Left kidney (tissue), 8 donors: ENCODE measurements at places on chromosomes 16 and 17. TPM values are rescaled to one million over a fixed set of nuclear protein-coding genes. Genes with fewer than 3 reads are reported as not detected.

- no peak for DNase-seq
Measured at GRCh38 chr16:31477220-31478216, 5.4 kb upstream of the SLC5A2 start.

GRCh38 chr16:4018391-4018790, 97.9 kb downstream of the ADCY9 start:
- no peak for DNase-seq

GRCh38 chr16:70702624-70703023, 16.8 kb upstream of the MTSS2 start:
- DNase-seq = no peak

- DNase-seq = no peak
Measured at GRCh38 chr17:7803981-7804380, 30.0 kb upstream of the KDM6B start.

DNA sequence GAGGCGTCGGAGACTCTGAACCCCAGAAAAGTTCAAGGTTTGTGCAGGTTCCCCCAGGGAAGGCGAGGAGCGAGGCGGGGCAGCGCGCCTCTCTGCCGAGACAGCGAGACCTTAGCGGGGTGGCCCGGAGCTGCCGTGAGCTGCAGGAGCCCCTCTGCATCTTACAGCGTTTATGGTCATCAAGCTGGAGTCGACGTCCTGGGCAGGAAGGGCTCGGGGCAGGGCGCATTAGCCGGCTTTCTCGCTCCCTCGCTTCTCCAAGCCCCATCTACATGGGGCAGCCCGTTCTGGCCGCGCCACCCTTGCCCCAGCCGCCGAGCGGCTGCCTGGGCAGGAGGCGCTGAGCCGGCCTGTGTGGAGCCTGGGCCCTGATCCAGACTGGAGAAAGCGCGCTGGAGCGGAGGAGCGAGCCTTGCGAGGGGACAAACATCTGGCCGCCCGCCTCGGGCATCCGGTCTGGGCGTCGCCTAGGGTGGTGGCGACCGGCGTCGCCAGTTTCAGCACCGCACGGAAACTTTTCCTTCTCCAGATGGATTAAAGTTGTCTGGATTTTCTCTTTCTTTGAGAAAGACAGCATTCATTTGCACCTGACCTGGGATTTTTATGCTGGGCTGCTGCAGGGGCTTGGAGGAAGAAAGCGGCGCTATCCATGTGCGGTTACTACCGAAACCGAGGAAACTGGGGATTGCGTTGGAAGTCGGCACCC, 750 bp downstream of the TMEM132E start:
- DNase-seq = no peak

DNA sequence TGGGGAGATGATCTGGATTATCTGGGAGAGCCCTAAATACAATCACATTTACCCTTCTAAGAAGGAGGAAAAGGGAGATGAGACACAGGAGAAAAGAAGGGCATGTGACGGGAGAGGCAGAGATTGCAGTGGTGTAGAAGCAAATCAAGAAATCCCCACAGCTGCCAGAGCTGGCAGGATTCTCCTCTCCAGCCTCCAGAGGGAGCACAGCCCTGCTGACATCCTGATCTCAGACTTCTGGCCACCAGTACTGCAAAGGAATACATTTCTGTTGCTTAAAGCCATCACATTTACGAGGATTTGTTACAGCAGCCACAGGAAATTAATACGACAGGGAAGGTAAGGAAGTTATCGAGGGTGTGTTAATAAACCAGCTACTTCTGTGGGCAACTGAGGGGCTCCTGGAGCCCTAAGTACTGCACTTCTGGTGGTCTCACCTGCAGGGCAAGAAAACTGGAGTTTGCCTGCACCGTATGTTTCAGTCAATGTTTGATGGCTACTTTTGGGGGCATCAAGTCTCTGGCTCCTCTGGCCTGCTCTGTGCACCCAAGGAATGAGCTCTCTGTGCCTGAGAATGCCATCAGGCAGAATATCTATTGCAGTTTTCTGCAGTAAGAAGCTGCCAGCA, 22.9 kb upstream of the CDH13 start:
- DNase-seq = peak; percentile 40

DNA sequence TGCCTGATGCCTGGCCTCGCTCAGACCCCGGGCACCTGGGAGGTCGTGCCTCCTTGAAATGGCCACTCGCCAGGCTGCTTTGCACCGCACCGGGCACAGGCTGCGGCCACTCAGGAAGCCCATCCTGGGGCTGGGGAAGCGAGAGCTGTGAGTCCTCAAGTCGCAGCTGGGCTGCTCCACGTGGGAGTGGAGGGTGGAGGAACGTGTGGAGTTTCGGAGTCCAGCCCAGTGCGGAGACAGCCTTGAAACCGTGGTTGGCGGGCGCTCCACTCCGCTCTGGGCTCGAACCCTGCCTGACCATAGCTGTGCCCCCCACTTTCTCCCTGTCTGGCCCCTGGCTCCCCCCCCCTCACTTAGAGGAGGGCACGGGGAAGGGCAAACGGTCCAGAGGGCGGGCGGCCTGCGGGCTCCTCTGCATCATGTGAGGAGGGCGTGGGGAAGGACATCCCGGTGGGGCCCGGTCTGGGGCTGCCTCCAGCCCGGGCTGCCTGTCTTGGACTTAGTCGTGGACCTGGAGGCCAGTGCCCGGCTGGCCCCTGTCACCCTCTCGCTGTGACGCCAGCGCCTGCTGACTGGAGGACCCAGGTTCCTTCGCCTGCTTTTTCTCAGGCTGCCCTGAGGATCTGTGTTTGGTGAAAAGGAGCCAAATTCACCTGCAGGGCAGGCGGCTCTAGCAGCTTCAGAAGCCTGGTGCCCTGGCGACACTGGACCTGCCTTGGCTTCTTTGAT, 2.5 kb downstream of the UBE2I start:
- no peak for DNase-seq

- no peak for DNase-seq
Measured at GRCh38 chr16:46748775-46749705, 896 bp upstream of the MYLK3 start.

GRCh38 chr16:65114527-65114926, 7.3 kb downstream of the CDH11 start:
- DNase-seq = no peak

GRCh38 chr17:18377437-18378204, at the start of gene EVPLL:
Gene EVPLL (plus strand): TSS chr17:18377778. CDS start chr17:18380938, 3,160 bp downstream.
- no peak for DNase-seq

GRCh38 chr16:66513111-66513723, 36.7 kb downstream of the TK2 start:
- DNase-seq = no peak

- DNase-seq = peak; percentile 47
Measured at GRCh38 chr16:89687092-89687940, 827 bp downstream of the CDK10 start.

Gene NOD2
- 0.65 TPM for polyA plus RNA-seq

Gene EVI2A
- 1.8 TPM for polyA plus RNA-seq

Gene RNU2-1
- polyA plus RNA-seq = not detected

Gene KRT25
- polyA plus RNA-seq = not detected

Gene MSI2
- polyA plus RNA-seq = 106 TPM

Gene KCNH4
- not detected for polyA plus RNA-seq

Gene KLHL11
- polyA plus RNA-seq = 12.4 TPM
